ENCODE measurements at places on chromosomes 4 and X.

DNA sequence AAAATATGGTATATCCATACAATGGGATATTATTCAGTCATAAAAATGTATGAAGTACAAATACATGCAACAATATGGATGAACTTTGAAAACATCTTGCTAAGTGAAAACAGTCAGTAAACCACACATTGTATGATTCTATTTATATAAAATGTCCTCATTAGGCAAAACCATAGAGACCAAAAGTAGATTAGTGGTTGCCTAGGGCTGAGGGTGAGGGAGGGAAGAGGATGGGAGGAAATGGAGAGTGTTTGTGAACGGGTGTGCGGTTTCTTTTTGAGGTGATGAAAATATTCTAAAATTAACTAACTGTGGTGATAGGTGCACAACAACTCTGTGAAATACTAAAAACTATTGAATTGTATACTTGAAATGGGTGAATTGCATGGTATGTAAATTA lies 29.6 kb downstream of the TEX11 start:
- no peak for DNase-seq

DNA sequence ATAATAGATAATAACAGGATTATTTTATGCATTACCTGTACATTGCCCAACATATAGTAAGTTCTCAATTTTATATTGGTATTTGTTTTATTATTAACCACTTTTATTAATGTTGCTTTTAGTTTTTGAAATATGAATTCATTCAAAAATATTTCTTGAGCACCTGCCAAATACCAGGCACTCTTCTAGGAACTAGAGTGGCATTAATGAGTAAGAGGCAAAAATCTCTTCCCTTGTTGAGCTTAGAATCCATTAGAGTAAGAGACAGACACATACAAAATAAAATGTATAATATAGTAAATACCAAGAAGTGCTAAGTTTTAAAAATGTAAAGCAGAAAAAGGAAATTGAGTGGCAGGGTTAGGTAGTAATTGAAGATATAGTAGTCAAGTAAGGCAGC lies 45.8 kb downstream of the TET2 start:
- DNase-seq: no peak

DNA sequence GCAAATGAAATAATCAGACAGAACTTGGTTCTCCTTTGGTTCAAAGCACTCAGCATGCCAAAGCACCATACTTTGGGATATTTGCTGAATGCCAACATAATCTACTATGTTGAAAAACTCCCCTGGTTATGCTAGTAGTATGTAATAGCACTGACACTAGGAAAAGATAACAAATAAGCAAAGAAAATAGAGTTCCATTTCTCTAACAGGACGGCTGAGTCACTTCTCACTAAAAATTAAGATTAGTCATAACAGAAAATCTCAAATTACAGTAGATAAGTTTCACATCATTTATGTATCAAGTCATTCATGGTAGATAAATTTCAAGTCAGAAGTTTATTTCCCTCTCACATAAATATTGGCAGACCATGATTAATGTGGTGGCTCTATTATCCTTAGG lies 17.9 kb downstream of the PDHA2 start:
- no peak for DNase-seq

GRCh38 chr4:107467461-107467860 lies 252.6 kb downstream of the PAPSS1 start:
- no peak for DNase-seq

GRCh38 chr4:134807231-134807745 lies 605.7 kb upstream of the PABPC4L start:
- no peak for DNase-seq

DNA sequence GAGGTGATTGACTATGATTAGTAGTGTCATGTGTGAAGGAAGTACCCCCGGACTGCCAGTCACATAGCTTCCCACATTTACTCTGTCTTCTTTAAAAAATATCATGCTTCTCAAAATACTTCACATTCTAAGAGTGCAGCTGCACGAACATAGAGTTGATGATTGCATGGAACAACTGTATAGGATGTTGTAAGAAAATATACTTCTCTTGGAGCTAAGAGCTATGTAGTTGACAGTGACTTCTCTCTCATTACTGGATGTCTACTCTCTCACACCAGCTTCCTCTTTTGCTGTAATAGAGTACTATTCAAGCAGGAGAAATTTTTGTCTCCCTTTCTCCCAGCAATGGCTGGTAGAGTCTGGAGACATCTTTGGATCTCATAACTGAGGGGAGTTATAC lies 99.4 kb upstream of the PUDP start:
- no peak for DNase-seq

DNA sequence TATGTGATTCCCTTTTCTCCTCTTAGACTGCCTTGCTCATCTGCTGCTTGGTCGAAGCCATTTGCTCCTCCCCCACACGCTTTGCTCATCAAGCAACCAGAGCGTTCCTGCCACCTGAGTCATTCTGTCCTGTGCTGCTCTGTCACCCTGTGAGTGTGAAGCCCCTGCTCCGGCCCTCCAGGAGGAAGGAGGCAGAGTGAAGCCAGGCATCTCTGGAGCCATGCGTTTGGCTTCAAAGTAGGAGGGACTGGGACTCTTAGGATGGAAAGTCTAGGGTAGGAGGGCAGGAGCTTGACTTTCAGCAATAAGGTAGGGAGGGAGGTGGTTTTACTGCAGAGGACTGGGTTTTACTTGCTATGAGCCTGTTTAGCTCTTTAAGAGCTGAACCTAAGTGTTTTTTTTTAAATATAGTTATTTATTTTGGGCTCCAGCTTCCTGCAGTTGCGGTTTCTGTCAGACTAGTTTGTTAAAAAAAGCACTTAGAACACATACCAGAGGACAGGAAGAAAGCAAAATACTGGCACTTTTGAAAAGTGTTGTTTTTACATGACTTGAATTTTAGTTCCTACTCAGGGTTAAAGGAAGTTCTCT lies 63.6 kb downstream of the SPINK2 start:
- no peak for DNase-seq

DNA sequence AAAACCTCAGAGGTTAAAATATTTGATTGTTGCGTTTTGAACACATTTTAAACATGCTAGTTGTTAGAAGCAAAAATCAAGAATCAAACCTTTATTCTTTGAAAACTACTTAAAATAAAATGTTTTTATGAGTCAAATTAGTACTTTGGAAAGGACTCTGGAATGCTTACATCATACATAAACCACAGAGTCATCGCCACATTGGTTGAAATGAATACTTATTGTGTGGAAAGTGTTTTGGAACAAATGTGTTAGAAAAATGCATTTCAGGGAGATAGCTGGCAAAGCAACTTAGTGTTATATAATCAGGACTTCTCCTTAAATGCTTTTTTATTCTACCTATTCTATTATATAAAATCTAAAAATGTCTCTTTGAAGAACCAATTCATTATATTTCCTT lies 49.4 kb upstream of the CAMK2D start:
- no peak for DNase-seq
